ENCODE measurements at places on chromosomes 6 and 20. TPM values are rescaled to one million over a fixed set of nuclear protein-coding genes. Genes with fewer than 3 reads are reported as not detected.

Gene OR12D3
- total RNA-seq: not detected

Gene GGT7
- 30.7 TPM for total RNA-seq

Gene TSPO2
- total RNA-seq: not detected

Gene TENT5A
- total RNA-seq: 37.3 TPM

Gene TRIM31
- not detected for total RNA-seq

Gene GRIK2
- 1.2 TPM for total RNA-seq

Gene WFDC5
- not detected for total RNA-seq

Gene ALDH8A1
- total RNA-seq: 0.16 TPM

Gene MPIG6B
- total RNA-seq: 0.19 TPM

Gene RHAG
- total RNA-seq: 0.42 TPM

Gene NKX2-2
- 0.19 TPM for total RNA-seq

Gene CCN5
- total RNA-seq: 7.3 TPM

Gene SSTR4
- total RNA-seq: not detected

Gene UNC5CL
- 0.28 TPM for total RNA-seq
